ENCODE measurements at places on chromosomes 6 and 20.

GRCh38 chr20:9744551-9744950 lies 94.3 kb downstream of the PAK5 start:
- no peak for DNase-seq

DNA sequence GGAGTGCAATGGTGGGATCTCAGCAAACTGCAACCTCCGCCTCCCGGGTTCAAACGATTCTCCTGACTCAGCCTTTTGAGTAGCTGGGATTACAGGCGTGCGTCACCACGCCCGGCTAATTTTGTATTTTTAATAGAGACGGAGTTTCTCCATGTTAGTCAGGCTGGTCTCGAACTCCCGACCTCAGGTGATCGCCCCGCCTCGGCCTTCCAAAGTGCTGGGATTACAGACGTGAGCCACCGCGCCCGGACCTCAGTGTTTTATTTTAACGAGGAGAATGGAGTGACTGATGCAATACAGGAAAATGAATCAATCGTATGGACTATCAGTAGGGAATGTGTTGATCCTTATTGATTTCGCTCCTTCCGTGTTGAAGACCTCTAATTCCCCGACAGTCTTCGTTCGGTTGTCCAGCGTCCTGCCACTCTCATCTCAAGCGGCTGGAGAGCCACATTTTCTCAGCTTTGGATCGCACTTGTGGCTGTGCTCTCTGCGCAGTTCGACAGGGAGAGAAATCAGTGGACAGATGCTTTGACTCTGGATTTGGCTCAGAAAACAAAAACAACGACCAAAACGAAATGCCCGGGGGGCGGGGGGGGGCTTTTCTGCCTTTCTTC lies 166.2 kb downstream of the TRIM27 start:
- DNase-seq, result no peak

GRCh38 chr6:138008791-138009190 lies 98.4 kb downstream of the PERP start:
- DNase-seq, result no peak

GRCh38 chr20:16476032-16476431 lies 97.2 kb downstream of the KIF16B start:
- DNase-seq, result peak; percentile 49

DNA sequence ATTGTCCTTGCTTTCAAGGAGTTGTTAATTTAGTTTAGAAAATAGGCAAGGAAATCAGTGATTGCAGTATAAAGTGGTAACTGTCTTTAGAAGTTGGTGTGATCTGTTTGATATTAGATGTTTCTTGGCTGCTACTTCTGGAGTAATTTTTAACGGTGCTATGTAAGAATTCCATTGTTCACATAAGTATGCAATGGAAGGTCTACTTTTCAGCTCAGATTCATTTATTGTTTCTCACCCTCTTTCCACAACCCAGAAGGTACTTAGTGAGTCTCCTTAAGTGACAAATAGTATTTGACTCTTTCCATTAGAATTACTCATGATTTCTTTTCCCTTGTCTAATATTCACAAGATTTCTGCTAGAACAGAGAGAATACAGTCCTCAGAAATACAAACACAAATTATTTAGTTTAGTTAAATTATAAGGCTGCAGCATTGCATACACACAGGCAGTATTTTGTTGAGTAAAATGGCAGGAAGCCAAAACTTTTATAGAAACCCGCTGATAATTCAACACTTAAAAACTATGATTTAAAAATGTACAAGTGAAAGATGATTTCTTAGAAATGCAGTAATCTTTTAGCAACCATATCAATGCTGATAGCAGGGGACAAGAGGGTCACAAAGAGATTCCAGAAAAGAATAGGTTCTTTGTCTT lies 554.3 kb downstream of the CD109 start:
- DNase-seq, result no peak

GRCh38 chr6:43943781-43944250 lies 173.8 kb downstream of the VEGFA start:
- DNase-seq, result no peak

GRCh38 chr20:29079769-29080690 lies 2177.4 kb upstream of the DEFB115 start:
- peak; percentile 73 for DNase-seq

GRCh38 chr6:124599656-124600055 lies 362.6 kb upstream of the RNF217 start:
- no peak for DNase-seq

DNA sequence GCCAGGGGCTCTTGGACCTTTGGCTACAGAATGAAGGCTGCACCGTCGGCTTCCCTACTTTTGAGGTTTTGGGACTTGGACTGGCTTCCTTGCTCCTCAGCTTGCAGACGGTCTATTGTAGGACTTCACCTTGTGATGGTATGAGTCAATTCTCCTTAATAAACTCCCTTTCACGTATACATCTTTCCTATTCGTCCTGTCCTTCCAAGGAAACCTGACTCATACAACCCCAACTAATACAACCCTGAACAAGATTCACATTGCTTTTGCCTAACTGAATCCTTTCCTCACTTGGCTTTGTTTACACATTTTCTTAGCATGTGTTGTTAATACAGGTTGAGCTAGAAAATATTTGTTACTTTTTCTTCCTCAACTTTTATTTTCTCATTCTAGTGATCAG lies 21.9 kb downstream of the TBXT start:
- DNase-seq, result no peak

DNA sequence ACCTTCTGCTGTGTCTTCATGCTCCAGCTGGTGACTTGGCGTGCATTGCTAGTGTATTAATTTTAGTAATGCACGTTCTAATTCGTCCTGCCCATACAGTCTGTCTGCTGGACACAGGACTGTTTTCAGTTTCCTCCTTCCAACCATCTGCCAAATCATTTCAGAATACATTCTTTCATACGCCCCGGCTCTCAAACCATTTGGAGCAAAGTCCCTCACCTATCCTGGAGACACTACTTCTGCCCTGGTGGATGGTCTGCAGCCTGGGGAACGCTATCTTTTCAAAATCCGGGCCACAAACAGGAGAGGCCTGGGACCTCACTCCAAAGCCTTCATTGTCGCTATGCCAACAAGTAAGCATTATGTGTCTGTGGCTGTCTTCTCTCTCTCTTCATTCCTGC lies 60.5 kb downstream of the FNDC1 start:
- DNase-seq, result no peak

GRCh38 chr6:80607811-80608391 lies 501.4 kb downstream of the BCKDHB start:
- DNase-seq, result peak; percentile 95

GRCh38 chr6:18047406-18047805 lies 60.0 kb upstream of the KIF13A start:
- DNase-seq, result peak; percentile 64

GRCh38 chr6:133888929-133889556 lies at the start of gene TCF21:
TCF21 (plus strand) TSS chr6:133889113; CDS start chr6:133889398, 285 bp downstream.
- DNase-seq, result peak; percentile 51

GRCh38 chr6:154223296-154223695 lies 133.3 kb downstream of the IPCEF1 start:
- no peak for DNase-seq

DNA sequence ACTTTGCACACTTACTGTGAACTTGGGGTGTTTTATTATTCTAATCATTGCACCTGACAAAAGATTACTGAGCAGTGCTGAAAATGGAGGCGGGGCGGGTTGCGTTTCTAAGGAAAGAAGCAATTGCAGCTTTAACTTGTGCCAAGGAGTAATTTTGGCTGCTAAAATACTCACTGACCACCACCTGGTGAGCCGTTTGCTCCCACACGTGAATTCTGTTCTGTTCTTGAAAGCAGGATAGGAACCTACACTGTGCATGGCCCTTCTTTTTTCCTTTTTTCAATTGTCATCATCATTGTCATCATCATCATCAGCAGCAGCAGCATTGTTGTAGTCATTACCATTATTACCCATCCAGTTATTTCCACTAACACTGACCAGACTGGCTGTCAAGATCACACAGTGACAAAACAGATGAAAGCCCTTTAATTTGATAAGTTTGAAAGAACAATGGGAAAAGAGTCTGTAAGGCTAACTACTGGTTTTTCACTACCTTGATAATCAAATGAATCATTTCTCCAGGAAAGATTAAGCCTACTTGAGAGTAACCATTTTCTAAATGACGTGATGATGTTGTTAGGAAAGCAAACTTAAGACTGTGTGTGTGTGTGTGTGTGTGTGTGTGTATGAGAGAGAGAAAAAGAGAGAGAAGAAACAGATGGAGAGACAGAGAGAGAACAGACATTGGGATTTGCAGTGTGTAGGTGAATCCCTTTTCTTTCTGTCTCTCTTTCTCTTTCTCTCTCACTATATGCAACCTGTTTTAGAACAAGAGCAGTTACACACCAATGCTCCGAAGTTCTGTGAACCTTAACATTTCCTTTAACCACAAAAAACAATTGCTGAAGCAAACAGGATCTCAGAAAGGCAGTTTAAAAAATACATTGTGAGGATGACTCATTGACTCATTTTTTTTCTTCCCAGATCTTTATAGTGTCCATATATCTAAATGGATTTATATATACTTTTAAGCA lies 3.8 kb downstream of the RIPOR2 start:
- DNase-seq, result peak; percentile 35

- no peak for DNase-seq
Measured at GRCh38 chr6:144055121-144055931, 40.0 kb downstream of the SF3B5 start.

DNA sequence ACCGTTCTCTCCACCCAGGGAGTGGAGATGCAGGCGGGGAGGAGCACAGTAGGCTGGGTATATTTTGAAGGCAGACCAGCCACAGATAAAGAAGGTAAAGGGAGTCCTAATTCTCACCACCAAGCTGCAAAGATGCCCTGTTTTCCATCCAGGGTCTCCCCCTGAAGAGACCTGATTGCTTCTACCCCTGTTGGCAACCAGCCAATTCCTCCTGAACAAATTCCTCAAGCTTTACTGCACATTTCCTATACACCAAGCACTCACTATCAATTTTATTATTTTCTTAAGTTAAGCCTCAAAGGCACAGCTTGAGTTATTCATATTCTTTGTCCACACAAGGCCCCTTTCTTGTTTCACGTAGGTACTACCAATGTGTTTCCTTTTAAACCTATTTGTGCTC lies 214.4 kb downstream of the EYA2 start:
- no peak for DNase-seq

GRCh38 chr6:163339466-163339865 lies 75.1 kb upstream of the QKI start:
- no peak for DNase-seq

GRCh38 chr6:151293688-151294016 lies 53.9 kb downstream of the AKAP12 start:
- DNase-seq, result peak; percentile 18

DNA sequence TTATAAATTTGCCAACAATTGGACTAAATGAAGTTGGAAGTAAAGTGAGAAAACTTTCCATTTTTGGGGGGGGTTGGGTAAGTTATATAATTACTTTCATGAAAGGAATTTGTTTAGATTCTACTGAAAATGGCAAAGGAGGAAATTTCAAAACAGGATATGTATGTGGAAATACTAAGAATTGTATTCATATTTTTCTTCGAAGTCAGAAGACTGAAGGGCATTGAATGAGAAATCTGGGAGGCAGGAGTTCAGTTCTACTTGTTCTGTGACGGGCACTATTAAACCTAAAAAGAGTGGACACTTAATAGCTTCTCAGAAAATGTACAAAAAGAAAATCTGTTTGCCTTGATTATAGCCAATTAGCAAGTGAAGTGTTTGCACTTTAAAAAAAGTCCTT lies 114.7 kb downstream of the PRIM2 start:
- peak; percentile 79 for DNase-seq

DNA sequence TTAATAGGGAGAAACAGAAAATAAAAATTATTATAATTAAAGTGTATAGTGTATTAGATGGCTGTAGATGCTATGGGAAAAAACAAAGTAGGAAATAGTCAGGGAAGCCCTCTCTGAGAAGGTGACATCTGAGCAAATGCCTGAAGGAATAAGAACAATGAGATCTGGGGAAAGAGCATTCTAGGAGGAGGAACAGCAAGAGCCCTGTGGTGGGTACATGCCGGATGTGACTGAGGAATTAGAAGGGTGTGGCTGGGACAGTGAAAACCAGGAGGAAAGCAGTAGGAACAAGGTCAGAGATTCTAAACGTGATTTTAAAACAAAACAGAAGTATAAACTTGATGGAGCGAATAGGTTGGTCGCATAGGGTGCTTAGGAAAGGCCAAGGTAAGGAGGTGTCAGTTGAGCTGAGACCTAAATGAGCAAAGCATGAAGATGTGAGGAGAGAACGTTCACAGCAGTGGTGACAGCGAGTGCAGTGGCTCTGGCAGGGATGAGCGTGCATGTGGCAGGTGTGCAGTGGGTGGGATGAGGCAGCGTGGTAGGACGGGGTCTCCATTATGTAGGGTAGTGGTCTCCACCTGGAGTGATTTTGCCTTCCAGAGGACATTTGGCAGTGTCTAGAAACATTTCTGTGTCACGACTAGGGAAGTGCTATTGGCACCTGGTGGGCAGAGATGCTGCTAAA lies 97.1 kb upstream of the MRPS10 start:
- DNase-seq, result no peak

- DNase-seq, result no peak
Measured at GRCh38 chr6:142856624-142857232, 88.2 kb downstream of the HIVEP2 start.

- no peak for DNase-seq
Measured at GRCh38 chr6:29559524-29560287, at the start of gene UBD. UBD (minus strand) TSS chr6:29559732; CDS start chr6:29559701, 31 bp downstream.

DNA sequence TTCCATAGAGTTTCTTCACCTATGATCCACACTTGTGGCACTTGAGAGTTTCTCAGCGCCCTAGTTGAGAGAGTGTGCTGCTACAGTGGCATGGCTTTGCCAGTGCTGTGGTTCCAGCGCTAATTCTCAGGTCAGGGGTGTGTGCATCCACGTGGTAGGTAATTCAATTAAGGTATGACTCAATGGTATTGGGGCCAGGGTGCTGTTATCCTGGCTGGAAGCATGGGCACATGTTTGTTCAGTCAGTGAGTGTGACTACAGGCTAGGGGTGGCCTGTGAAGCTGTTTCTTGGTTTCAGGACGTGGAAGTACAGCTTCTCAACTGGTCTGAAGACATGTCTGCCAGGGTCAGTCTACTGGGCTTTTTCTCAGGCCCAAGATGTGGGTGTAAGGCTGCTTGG lies 3.0 kb upstream of the SEMG2 start:
- no peak for DNase-seq

DNA sequence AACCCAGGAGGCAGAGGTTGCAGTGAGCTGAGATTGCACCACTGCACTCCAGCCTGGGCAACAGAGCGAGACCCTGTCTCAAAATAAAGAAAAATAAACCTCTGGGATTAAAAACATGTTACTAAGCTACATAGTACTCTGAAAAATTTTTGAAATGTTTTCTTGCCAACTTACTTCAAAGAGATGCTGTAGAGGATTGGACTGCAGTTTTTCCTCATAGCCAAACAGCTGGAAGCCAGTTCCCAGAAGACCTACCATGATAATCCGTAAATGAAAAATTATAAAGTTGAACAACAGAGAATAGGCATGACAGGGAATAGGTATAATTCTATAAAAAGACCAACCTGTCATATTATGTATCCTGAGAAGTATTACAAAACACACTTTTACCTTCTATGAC lies 48.0 kb downstream of the RARS2 start:
- DNase-seq, result no peak

GRCh38 chr20:50138479-50139393 lies 14.8 kb downstream of the PEDS1 start:
- no peak for DNase-seq

All from fibroblast of skin of abdomen (primary cell).